ENCODE measurements at places on chromosomes 4 and X. TPM values are rescaled to one million over a fixed set of nuclear protein-coding genes. Genes with fewer than 3 reads are reported as not detected.
A peak's percentile ranks its signal among the peaks of the same experiment; 100 is the strongest.

DNA sequence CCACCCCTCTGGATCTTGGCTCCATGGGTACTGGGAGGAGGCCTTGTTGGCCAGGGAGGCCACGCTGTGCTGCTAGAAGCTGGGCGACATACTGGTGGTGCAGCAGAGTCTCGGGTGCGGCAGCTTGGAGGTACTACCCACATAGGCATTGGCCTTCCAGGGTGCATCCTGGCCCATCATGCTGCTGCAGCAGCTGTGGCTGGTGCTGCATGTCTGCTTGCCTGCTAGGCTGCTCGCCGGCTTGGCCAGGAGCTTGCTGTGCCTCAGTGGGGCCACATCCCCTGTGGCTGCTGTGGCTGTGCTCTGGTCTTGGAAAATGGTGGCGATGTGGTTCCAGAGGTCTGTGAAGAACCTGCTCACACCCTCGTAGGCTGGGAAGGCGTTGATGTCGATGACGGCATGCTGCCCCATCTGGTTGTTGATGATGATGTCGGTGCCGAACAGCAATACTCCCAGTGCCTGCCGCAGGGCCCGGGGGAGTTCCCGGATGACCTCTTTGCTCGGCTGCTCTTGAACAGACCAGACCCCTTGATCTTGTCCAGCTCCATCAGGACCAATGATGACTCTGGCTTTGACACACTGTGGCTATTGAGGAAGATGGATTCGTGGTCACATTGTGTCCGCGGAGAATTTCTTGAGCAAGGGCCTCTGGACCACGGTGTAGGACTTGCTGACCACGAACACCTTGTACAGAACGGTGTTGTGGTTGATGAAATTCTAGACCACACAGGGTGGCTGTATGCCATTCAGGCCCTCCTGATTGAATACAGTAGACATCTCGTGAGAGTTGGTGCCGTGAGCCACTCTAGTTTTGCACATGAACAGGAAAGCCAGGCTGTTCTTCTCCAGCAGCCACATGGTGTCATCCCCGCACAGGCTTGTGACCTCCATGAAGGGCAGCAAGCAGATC is 11.8 kb downstream of the RBM10 start:
- DNase-seq, result no peak

- no peak for DNase-seq
Measured at GRCh38 chr4:90425893-90426292, 298.7 kb downstream of the CCSER1 start.

DNA sequence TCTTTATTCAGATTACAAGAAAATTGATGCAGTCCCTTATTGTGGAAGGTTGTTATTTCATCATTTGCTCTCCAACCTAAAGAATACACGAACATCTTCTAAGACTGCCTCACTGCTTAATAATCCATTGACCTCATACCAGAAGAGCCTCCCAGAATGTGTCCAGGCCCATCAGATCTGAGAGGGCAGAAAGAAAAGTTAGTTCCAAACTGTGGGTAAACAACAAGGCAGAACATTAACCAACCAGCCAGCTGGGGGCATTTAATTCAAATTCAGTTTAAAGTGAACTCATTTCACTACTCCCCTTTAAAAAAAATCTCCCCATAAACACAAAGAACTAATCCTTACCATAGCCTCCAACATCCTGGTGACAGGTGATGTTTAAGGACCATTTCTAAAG is 13.8 kb downstream of the GPC4 start:
- no peak for DNase-seq

DNA sequence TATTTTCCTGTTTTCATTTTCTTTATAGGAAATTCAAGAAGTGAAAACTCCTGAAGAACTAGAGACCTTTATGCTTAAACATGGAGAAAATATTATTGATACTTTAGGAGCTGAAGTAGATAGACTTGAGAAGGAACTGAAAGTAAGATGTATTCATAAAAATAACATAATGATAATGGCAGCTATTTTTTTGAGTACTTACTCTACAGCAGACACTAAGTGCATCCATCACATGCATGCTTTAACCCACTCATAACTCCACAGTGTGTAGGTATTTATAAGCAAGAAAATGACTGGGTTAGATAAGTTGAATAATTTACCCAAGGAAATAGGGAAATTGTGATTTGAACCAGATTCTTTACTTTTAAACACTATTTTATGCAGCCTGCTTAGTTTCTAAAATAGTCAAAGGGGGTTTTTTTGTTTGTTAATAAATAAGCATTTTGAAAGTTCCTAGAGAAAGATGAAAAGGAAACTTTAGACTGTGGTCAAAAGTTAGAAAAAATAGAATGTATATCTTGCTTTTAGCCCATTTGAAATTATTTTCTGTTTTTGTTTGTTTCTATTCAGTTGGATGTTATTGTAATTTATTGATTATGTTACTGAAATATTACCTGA is 74.2 kb downstream of the BEND4 start:
- no peak for DNase-seq

- no peak for DNase-seq
Measured at GRCh38 chr4:66590488-66591215, 920.4 kb upstream of the EPHA5 start.

DNA sequence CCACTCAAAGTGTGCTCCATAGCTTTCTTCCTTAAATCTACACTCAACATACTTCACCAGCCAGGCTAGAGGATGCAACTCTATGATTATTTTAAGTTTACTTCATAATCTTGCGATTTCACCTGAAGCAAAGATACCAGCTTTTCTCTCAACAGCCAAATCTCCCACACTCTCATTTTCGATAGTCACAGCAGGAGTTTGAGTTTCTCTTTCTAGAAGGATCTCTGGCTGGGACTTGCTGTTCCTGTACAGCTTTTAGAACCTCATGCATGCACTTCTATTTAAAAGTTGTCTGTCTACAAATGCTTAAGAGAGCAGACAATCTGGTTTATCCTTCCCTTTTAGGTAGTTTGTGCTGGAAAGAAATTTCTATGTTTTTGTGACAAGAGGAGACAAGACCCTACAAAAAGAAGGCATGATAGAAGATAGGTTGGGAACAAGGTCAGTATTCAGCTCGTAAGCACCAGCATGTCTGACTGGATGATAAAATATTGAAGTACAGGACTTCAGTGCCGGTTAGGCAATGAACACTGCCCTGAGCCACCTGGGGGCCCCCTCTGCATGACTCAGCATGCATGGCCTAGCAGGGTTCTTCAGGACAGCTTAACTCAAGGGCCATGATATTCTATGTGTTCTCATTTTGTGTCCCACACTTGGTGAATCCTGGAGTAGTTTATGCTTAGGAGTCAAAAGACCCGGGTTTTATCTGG is 65.6 kb downstream of the ATXN3L start:
- DNase-seq, result no peak

DNA sequence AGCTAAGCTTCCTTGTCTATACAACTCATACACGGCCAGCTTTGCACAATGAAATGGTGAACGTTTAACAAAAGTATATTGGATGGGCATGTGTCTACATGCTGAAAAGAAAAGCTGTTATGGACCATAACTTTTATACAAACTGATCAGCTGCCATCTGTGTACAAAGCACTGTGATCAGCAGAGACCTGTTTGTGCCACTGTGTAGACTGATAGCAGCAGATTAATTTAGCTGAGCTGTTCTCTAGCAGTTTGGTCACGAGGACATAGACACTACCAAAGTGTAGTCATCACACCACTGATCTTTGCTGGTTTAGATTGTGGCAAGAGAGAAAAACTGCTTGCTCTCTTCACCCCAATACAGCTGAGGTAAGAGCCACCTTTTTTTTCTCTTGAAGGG is 124.5 kb downstream of the RAPGEF2 start:
- no peak for DNase-seq

- DNase-seq, result no peak
Measured at GRCh38 chr4:179618966-179619365, 2176.7 kb upstream of the AGA start.

DNA sequence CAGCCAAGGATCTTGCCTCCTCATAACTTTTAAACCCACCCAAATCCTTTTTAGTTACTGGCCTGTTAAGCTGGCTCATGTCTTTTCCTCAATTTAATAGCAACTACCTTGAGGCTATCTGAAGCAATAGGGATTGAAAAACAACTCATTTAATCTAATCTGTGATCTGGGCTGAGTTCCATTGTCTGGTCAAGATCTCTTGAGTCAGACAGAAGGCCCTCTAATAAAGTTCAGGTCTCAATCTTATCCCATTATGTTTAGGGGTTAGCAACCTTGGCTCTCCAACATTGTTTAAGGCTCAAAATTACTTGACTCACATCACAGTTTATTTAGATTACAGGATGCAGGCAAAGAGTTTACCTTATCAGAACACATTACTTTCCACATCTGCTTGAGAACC is 436.1 kb downstream of the ANKRD50 start:
- DNase-seq, result no peak

DNA sequence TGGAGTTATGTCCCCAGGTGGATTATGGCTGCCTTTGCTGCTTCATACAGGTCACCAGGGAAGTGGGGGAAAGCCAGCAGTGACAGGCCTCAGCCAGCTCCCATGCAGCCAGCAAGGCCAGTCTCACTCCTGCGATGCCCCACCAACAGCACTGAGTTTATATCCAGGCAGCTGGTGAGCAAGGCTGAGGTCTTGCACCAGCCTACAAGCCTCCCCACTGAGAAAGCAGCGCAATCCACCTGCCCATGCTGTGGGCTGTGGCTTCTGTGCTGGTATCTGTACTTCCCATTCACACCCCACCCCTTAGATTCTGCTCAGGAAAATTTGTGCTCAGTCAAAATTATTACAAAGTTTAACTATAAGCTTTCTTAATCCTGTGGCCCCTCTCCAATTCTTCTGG is 153.5 kb downstream of the HHIP start:
- DNase-seq, result no peak

DNA sequence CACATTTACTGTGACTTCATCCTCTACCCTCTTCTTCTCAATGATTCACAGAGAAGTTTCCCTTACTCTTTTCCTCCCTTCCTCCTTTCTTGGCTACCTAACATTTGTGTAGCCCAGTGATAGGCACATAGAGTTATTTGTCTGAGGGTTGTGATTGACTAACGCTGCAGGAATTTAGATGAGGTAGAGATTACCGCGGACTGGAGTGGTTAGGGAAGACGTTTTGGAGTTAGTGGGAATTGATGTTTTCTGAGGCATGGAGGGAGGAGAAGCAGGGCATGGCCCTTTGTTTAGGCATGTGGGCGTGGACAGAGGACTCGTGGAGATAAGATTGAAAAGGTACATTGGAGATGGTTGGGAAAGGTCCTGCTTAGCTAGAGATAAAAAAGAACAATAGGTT is 246.7 kb downstream of the GPAT3 start:
- no peak for DNase-seq

DNA sequence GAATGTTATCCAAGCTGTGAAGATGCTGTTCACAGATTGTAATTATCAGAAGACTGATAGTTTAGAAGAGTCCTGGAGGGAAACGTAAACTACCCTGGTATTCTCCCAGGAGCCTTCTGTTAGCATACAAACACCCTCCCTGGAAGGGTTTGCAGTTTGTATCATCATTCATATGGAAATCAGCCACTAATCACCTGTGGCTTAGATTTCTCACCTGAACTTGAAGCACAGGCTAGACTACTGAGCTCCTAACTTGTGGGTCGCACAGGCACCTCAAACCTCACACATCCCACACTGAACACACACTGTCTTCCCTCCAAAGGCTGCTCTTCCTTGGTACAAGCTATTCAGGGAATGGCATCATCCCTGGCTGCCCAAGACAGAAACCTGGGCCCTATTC is 30.7 kb downstream of the SHISA3 start:
- DNase-seq, result no peak

DNA sequence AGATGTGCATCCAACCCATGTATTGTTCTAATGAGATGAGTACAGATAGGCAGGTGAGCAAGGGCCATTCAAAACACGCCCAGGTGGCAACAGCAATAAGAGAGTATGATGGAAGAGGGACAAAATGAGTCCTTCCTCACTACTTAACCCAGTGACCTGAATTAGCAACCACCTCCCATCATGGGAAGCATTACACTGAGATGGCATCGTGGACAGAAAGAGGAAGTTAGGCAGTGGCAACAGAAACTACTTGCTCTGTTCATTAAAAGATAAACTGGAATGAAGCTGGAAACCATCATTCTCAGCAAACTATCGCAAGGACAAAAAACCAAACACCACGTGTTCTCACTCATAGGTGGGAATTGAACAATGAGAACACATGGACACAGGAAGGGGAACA is 17.2 kb downstream of the RXFP1 start:
- no peak for DNase-seq

DNA sequence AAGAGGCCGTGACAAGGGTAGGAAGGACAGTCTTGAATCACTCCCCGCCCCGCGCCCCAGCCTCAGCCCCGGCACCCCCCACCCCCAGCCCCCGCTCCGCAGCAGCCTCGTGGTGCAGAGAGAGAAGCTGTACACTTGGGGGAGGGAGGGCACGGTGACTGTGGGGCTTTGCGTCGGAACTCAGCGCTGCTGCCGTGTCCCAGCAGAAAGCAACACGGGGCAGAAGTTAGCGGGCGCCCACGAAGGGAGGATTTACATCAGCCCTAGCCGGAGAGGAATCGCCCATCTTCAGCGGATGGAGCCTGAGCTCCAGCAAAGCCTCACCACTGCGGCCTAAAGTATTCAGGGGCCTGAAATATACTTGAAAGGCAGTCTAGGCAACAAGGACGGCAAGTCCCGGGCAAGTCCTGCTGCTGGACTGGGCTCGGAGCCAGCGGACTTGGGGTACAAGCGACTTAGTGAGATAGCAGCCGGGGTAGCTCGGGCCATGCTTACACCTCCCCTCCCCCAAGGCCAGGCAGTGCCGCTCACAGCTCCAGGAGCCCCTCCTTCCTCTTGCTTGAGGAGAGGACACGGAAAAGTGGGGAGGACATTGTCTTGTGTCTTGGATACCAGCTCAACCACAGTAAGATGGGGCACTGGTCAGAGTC is 18.5 kb upstream of the OPN1LW start:
- peak; percentile 16 for DNase-seq

- DNase-seq, result no peak
Measured at GRCh38 chr4:107247738-107248137, 211.6 kb upstream of the DKK2 start.

Gene FRG2
- not detected for polyA plus RNA-seq

Gene PLP1
- polyA plus RNA-seq, result 5.3 TPM

Gene RAB33A
- 0.22 TPM for polyA plus RNA-seq

Gene GC
- polyA plus RNA-seq, result not detected

Gene LEF1
- 0.68 TPM for polyA plus RNA-seq

Gene SCD5
- 3.8 TPM for polyA plus RNA-seq

Gene HMGN5
- 3.4 TPM for polyA plus RNA-seq

Gene RHOXF2B
- not detected for polyA plus RNA-seq

Gene CSAG1
- polyA plus RNA-seq, result not detected

All from heart right ventricle (tissue), 16 donors.